ENCODE measurements at places on chromosomes 3 and 15.
A peak's percentile ranks its signal among the peaks of the same experiment; 100 is the strongest.

GRCh38 chr3:72559385-72559784 is 288.9 kb downstream of the SHQ1 start:
- no peak for DNase-seq

- DNase-seq, result no peak
These were observed 261.4 kb downstream of the CNTN3 start for GRCh38 chr3:74353039-74353438.

DNA sequence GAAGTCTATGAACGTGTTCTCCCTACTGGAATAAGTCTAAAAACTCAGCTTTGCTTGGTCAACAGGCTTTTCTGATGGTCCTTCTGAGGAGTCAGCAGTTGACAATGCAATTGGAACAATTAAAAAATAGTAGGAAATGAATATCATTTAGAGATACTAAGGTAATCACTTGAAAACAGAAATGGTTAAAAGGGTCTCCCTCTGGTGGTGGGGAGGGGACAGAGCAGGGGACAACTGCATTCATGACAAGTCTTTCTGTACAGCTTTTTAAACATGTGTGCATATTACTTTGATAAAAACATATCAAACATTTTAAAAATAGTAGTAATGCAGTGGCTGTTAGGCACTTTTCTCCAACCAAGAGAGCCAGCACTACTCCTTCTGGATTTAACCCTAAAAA is 119.9 kb upstream of the FHIT start:
- peak; percentile 53 for DNase-seq

DNA sequence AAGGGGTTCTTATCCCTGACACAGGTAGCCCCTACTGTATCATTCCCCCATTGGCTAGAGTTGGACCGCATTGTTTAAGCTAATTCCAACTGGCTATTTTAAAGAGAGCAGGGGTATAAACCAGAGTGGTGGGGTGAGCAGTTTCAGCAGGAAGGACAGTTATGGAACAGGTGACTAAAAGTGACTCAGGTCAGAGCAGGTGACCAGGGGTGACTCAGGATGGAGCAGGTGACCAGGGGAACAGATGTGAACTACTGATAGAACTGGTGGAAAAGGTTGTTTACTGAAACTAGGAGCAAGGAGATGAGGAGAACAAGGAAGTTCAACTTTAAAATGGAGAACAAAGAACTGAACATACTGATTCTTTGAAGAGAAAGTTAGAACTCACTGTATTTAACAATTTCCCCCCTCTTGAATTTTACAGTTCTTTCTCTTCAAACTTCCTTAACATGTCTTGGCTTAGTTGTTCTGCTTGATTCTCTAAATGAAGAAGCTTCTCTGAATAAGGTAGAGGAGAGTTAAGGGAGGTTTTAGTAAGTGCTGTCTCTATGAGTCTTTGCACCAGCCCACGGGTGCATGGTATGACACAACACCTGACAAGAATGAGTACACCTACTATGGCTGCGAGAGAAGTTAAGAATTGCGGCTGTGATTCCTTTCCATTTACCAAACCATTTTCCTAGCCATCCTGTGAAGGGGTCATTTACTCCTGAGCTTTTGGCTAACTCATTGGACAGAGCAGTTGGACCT is 83.4 kb upstream of the WNT7A start:
- DNase-seq, result peak; percentile 2

- no peak for DNase-seq
These were observed 12.7 kb downstream of the SHOX2 start for GRCh38 chr3:158093526-158093925.

- DNase-seq, result no peak
These were observed 51.5 kb downstream of the ITGA11 start for GRCh38 chr15:68380456-68380855.

- no peak for DNase-seq
These were observed 9.5 kb downstream of the EBLN2 start for GRCh38 chr3:73070675-73071575.

- no peak for DNase-seq
These were observed 35.6 kb upstream of the GPR160 start for GRCh38 chr3:170002231-170002630.

- DNase-seq, result no peak
These were observed 3.0 kb downstream of the TMEM207 start for GRCh38 chr3:190446573-190447279.

DNA sequence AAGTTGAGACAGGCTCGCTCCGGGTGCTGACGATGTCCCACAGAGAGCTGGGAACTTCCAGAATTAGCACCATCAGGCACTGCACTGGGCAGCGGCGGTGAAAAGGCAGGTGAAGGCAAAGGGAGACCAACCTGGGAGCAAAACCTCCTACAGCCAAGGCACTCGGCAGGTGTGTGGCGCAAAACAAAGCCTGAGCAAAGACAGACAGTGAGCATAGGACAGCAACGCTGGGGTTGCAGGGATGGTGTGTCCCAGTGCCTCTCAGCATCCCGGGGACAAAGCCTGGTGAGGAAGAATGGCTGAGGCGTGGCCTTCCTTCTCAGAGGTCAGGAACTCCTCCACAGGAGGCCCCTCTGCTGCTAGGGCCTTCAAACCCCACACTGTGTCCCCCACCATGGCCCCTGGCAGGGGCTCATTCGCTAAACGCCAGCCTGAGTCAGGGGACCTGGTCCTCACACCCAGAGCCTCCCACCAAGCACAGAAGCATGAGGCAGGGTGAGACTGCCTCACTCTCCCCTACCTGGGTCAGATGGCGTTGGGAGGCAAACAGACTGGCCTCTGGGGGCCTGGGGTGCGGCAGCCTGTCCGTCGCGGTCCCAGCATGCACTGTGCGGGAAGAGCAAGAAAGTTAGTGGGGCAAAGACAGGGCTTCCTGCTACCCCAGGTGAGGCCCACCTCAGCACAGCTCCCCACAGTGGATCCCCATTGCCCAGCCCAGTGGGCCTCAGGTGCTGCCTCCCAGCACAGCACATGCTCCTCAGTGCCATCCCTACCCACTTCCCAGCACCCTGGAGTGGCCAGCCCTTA is 44.1 kb upstream of the LINGO1 start:
- DNase-seq, result no peak

- peak; percentile 41 for DNase-seq
These were observed 185.1 kb upstream of the TPM1 start for GRCh38 chr15:62857411-62857853.

Measured in activated CD8-positive, alpha-beta T cell treated with anti-CD3 and anti-CD28 coated beads for 36 hours (primary cell).